ENCODE measurements at places on chromosomes 13 and 19.

- DNase-seq, result no peak
Observed at GRCh38 chr13:48233889-48234488, 983 bp downstream of the ITM2B start.

GRCh38 chr19:46368116-46368515 is 21.2 kb downstream of the PPP5C start:
- DNase-seq, result no peak

DNA sequence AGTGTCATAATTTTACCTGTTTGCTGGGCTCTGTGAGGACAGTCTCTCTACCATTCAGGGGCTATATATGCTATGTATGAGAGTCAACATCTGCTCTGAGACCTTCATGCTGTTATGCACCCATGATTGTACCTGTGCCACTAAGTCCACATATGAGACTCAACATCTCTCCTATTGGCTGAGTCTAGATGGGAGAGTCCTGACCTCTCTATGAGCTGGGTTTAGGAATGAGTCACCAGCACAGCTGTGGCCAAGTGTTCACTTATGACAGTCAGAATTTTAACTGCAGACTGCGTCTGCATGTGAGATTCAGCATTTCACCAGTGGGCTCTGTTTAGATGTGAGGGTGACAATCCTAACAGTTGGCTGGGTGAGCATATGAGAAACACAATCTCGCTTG is 49.5 kb downstream of the ZNF729 start:
- DNase-seq, result no peak

DNA sequence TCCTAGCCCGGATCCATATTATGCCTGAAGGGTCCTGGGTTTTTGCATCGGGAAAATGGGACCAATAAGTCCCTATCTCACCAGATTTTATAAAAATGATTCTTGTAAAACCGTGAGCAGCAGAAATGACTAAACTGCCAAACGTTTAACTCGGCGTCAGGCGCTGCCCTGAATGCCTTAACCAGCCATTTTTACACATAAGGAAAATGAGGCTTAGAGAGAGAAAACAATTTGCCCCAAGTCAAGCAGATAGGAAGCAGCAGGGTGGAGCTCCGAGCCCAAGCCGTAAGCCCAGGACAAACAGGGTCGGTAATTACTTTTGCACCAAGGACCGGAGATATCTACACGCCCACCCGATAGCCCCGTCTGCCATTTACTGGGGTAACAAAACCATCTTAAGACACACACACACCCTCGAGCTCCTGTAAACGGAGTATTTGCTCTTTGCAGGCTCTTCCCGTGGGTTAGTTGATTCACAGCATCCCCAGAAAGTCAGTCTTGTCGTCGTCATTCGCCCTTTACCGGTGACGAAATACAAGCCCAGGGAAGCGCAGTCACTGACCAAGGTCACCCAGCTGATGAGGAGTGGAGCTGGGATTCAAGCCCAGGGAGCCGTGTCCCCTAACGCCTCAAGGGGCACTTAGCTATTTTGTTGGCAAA is 16.0 kb upstream of the MRI1 start:
- DNase-seq, result no peak

DNA sequence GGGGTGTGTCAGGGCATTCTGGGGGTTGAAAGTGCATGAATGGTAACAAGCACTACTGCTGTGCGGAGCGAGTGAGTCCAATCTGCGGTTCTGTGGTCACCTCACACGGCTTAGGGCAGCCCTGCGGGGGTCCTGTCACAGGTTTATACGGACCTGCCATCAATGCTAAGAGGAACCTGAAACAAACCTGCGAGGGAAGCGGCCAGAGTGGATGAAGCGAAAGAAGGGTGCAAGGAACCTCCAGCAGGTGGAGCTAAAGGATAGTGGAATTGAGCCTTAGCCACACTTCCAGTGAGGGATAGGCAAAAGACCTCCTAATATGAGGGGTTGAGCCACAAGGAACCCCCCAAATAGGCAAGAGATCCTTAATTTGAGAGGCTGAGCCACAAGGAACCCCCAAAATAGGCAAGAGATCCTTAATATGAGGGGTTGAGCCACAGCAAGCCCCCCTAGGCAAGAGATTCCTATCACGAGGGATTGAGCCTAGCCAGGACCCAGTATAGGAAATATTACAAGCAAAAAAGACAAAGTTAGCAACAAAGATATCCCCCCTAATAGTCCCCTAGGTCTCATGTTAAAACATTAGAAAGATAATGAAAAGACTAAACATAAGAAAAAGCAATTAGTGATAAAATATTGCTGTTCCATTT is 6.3 kb upstream of the ZNF69 start:
- peak; percentile 68 for DNase-seq

- DNase-seq, result peak; percentile 26
Observed at GRCh38 chr19:19460258-19460731, 54.8 kb downstream of the GATAD2A start.

GRCh38 chr19:43681821-43682220 is 11.9 kb upstream of the PLAUR start:
- DNase-seq, result no peak

GRCh38 chr13:85137516-85137915 is 661.7 kb downstream of the SLITRK6 start:
- no peak for DNase-seq

GRCh38 chr19:17560205-17560595 is 4.8 kb downstream of the COLGALT1 start:
- DNase-seq, result no peak

DNA sequence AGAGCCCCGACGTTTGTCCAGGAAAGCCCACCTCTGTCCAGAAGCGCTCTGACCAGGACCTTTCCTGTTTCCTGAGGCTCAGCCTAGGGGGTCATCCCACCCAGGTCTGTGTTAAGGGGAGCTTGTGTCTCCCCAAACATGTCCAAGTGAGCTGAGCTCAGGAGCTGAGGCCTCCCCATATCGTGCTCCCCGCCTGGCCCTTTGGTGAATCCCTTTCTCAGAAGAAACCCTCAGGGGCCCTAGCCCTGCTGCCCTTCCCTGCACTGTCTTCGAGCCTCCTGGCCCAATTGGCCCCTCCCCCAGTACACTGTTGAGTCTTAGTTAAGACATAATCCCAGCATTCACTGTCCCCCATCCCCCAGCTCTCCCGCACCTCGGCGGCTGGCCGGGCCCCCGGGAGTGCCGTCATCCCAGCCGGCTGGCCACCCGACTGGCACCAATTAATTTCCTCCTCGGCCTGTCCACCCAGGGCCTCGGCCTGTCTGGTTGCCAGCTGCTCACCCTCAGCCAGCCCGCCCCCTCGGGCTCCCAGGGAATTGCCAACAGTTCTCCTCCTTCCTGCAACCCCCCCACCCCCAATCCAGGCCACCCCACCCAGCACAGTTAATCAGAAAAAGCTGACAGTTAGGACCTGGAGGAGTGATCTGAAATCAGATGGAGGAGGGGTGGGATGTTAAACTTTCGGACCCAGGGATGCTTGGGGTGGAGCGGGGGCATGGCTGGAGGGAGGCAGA is 13.6 kb downstream of the IER2 start:
- DNase-seq, result peak; percentile 34

DNA sequence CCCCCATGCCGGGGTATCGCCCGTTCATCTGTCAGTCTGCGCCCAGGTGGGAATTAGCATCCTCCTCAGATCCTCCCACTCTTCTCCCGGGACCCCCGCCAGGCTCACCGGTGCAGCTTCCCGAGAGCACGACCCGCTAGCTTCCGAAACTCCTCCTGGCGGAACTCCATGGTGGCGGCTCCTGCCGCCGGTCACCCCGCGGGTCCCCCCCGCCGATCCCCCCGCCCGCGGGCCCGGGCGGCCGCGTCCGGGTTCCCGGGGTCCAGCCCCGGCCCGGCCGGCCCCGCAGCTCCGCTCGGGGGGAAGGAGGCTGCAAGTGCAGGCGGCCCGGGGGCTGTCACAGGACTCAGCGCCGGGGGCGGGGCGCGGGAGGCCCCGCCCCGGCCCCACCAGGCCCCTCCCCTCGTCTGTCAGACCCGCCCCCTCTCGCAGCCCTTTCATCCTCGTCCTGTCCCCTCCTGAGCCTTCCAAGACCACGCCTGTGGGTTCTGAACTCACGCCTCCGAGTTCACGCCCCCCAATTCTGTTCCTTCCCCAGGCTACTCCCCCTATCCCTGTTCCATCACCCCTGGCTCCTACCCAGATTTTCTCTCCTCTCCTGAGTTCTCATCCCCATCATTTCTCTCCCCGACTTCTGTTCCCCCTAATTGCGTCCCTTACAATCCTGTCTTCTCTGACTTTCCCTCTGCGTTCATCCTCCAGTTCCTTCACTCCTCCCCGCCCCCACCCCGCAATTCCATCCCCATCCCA is at the start of gene SLC17A7:
TSS of gene SLC17A7 (minus strand) at position 318 of the 750 bp plus-strand sequence. CDS start at position 170, 148 bp downstream.
- peak; percentile 37 for DNase-seq

DNA sequence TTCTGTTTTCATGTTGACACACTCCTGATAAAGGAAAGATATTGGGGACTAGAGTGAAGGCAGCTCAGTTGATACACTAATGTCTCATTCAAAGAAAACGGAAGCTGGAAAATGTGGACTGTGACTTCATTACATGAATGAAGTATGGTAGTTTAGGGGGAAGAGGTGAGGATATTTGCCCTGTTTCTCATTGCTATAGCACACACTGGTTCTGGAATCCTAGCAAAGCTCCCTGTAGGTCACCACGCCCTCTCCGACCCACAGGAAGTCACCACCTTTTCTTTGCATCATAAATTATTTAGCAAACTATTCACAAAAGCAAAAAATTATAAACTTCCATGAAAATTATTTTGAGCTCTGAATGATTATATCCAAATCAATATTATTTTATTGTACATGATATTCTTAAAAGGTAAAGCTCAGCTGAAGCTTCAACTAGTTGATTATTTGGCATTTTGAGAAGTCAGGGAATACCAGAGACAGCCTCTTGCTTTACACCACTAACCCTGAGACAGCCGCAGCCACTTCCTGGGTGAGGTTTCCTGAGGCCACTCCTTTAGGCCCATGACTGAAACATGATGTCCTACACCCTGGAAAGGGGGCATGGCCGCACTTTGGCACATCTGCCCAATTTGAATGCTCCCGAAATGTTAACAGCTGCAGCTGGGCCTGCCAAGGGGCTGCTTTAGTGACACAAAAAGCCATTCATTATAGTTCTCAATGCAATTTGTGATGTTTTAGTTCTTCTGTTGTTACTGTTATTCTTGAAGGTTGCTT is 50.0 kb upstream of the WDFY2 start:
- DNase-seq, result peak; percentile 28

DNA sequence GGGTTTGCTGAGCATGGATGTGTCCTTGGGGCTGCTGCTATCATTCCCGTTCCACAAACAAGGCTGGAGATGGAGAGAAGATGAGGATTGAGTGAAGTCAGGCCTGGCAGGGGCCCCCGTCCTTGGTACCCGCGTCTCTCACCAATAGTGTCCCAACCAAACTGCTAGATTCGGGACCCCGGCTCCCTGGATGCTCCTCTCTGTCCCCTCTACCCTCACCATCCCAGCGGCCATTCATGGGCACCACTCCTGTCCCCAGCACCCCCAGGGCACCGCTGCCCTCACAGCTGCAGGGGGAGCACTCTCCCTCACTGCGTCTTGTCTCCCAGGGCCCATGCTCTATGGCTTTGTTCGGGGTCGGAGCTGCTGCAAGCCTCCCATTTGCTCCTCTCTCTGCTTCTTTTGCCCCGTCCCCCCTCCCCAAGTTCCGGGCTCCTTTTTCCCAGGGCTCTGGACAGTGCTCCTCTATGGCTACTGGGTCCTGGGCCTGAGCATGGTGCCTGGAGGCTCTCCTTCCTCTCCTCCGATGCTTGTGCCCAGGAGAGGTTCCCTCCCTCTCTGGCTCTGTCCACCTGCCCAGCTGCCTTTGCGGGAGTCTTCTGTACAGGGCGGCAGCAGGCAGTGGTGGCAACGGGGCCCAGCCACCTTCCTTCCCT is 219.5 kb downstream of the TEX29 start:
- no peak for DNase-seq

DNA sequence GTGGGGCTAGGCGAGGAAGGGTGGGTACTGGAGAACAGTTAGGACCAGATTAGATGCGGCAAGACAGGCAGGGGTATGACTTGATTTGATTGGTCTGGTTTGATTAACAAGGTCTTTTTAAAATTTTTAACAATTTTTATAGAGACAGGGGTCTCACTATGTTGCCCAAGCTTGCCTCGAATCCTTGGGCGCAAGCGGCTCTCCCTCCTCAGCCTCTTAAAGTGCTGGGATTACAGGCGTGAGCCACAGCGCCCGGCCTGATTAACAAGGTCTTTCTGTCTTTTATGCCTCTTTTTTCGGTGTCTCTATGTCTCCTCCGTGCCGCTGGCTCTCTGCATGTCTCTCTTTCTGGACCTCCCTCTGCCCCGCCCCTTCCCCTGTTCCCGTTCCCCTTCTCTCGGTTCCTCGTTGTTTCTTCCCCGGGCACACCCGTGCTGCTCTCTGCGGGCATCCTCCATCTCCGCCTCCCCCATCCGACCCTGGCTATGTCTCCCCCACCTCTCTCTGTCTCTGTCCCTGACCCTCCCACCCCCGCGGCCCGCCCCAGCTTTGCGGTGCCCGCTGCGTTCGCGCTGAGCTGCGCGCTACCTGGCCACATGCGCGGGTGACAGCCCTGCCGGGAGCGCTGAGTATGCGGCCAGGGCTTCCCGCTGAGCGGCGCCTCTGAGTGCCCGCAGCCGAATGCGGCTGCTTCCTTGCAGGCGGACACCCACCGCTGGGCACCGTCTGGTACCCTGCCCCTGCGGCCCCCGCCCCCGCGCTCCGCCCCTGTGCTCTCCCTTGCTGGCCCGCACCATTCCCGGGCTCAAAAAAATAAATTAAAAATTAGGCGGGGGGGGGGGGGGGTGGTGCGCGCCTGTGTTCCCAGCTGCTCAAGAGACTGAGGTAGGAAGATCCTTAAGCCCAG is 8.1 kb upstream of the SDHAF1 start:
- DNase-seq, result no peak

DNA sequence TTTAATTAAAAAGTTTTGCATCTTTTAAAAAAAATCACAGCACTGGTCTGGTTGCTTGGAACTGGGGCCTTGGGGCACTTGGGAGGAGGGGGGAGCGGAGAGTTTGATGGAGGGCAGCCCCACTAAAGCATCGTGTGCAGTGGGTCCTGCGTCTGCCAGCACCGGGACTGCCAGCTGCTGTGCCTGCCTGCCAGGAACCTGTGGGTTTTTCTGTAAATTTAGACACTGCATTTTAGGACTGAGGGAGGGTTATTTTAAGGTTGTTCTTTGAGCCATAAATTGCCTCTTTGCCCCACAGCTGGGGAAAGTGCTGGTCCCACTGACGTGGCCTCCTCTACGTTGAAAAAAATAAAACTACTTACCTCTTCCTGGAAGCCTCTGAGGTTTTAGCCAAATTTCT is 2.9 kb downstream of the KLF2 start:
- no peak for DNase-seq

- no peak for DNase-seq
Observed at GRCh38 chr19:18503337-18503970, 18.4 kb downstream of the ELL start.

GRCh38 chr19:5369962-5370367 is 29.4 kb upstream of the PTPRS start:
- peak; percentile 35 for DNase-seq

GRCh38 chr13:41637586-41637985 is 180.2 kb downstream of the RGCC start:
- DNase-seq, result no peak

DNA sequence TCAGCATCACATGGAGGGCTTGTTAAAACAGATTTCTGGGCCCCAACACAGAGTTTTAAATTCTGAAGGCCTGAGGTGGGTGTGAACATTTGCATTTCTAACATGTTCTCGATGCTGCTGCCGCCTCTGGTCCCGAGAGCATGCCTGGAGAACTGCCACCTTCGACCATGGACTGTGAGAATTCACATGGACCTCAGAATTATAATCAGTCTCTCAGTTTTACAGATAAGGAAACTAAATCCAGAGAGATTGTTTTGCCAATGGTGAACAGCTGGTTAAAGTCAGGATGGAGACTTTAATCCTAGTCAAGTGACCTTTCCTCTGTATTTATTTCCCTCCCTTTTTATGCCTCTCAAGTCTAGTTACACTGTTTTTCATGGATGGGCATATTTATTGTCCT is 14.7 kb downstream of the ALOX5AP start:
- no peak for DNase-seq

- DNase-seq, result no peak
Observed at GRCh38 chr13:51733374-51734298, 70.3 kb downstream of the DHRS12 start.
